ENCODE measurements at places on chromosomes 2 and 18. TPM values are rescaled to one million over a fixed set of nuclear protein-coding genes. Genes with fewer than 3 reads are reported as not detected.

DNA sequence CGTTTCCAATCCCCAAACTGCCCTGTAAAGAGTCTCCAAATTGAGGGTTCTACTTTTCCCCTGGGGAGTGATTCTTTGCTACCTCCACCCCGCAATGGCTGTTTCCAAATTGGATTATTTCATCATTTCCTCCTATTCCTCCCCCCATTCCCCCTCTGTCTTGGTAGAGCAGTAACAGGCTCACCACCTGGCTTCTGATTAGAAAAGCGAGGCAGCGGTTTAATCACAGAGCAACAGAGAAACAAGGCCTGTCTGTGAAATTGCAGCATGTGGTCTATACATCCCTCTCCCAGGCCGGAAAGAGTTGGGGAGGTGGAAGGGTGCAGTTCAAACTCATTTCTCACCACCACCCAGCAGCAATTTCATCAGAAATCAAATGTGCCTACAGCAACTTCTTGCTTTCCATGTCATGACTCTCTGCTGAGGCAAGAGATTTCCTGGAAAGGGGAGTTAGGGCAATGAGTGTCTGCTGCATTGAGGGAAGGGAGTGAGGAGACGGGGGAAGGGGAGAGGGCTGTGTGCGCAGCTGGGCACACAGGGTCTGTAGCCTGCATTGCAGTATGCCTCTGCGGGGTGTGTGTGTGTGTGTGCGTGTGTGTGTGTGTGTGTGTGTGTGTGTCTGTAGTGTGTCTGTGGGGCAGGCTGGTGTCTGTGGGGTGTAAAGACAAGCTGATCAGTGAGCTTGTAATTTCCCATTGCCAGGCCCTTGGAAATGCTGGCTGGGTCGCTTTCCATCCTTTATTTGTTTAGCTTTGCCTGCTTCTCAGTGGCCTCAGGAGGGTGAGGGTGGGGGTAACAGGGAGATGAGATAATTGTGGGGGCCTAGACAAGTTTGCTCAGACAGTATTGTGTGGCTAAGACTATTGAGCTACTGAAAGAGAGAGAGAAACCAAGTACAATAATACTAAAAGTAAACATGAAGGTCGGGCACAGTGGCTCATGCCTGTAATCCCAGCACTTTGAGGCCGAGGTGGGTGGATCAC, 13.5 kb upstream of the IGFBP2 start:
- DNase-seq: no peak
- no peaks in the 10 kb centered on the region for H3K27me3 ChIP-seq
- peak overlapping the region; percentile 4 for H3K27ac ChIP-seq

- DNase-seq: no peak
- no peak overlapping the region for H3K27ac ChIP-seq
- H3K36me3 ChIP-seq: no peaks in the 10 kb centered on the region
- H3K4me1 ChIP-seq: no peaks in the 10 kb centered on the region
- H3K4me3 ChIP-seq: no peak overlapping the region
These were observed 12.5 kb downstream of the ZC3H8 start for GRCh38 chr2:112242384-112242783.

DNA sequence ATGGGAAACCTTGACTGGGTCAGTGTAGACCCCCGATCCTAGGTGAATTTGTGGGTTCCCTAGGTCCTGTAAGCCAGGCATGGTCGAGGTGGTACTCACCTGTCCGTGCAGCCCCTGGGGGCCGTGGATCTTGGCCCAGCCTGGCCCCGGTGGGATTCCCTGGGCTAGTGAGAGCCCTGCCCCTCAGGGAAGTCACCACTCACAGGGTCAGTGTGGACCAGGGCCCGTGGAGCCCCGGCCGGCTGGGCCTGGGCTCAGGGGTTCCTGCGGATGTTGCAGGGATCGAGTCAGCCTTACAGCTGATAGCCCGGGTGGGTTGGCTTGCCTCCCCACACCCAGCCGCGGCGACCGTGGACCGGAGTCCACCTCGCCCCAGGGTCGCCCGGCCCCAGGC, 528 bp downstream of the ATG9A start:
- peaks cover 14% of the 10 kb centered on the region for H3K36me3 ChIP-seq
- no peaks in the 10 kb centered on the region for H3K27me3 ChIP-seq
- H3K4me3 ChIP-seq: peak overlapping the region; percentile 86
- H3K4me1 ChIP-seq: peaks cover 25% of the 10 kb centered on the region
- DNase-seq: no peak

GRCh38 chr18:57743008-57743407, 60.1 kb downstream of the ATP8B1 start:
- no peaks in the 10 kb centered on the region for H3K36me3 ChIP-seq
- H3K27ac ChIP-seq: peak overlapping the region; percentile 51
- no peaks in the 10 kb centered on the region for H3K4me1 ChIP-seq
- no peaks in the 10 kb centered on the region for H3K27me3 ChIP-seq
- DNase-seq: no peak

- H3K4me3 ChIP-seq: no peak overlapping the region
- no peak overlapping the region for H3K27ac ChIP-seq
- H3K27me3 ChIP-seq: no peaks in the 10 kb centered on the region
- peaks cover 4% of the 10 kb centered on the region for H3K36me3 ChIP-seq
- no peaks in the 10 kb centered on the region for H3K4me1 ChIP-seq
- DNase-seq: no peak
These were observed 88.8 kb downstream of the EPAS1 start for GRCh38 chr2:46385786-46386577.

- H3K27ac ChIP-seq: no peak overlapping the region
- no peaks in the 10 kb centered on the region for H3K36me3 ChIP-seq
- no peaks in the 10 kb centered on the region for H3K27me3 ChIP-seq
- DNase-seq: no peak
- no peak overlapping the region for H3K4me3 ChIP-seq
These were observed 43.5 kb downstream of the SCN1A start for GRCh38 chr2:166084301-166084700.

The IL1RL1 gene
- 6.3 TPM for total RNA-seq

The GPR17 gene
- not detected for total RNA-seq

The KRCC1 gene
- total RNA-seq: 44.8 TPM

DNA sequence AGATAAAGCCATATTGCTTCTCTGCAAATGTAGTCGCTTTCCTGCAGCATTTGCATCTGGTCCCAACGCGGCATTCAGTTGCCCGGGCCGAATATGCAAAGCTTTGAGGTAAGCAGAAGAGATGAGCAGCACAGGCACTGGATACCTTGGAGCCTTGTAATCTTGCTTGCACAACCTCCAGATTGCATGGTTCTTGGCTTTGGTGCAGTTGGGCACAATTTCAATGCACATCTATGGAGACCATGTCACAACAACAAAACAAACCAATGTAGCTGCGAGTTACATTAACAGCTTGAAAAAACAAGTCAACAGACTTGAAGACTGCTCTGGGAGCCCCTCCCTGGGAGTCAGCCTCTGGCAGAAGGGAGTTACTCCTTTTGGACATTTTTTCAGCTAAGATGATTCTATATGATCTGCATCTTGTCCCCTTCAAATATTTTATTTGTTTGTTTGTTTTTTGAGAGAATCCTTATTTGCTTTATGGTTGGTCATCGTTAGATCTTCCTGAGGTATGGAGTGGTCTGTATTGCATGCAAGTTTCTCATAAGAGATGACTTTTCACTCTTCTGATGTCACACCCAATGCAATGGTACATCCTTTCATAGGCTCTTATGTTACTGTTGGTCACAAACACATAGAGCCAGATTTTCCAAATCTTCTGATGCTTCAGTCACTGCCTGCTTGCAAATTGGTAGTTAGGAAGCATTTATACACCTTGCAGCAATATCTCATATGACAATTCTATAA, 113.5 kb downstream of the EFEMP1 start:
- no peak for DNase-seq
- no peaks in the 10 kb centered on the region for H3K36me3 ChIP-seq
- H3K4me1 ChIP-seq: no peaks in the 10 kb centered on the region
- H3K4me3 ChIP-seq: no peak overlapping the region
- H3K27me3 ChIP-seq: no peaks in the 10 kb centered on the region
- no peak overlapping the region for H3K27ac ChIP-seq

GRCh38 chr2:102667072-102667471, 47.7 kb downstream of the SLC9A2 start:
- no peak overlapping the region for H3K4me3 ChIP-seq
- H3K4me1 ChIP-seq: no peaks in the 10 kb centered on the region
- H3K36me3 ChIP-seq: no peaks in the 10 kb centered on the region
- H3K27me3 ChIP-seq: no peaks in the 10 kb centered on the region
- H3K27ac ChIP-seq: no peak overlapping the region

- peak overlapping the region; percentile 97 for H3K27ac ChIP-seq
- peak overlapping the region; percentile 93 for H3K4me3 ChIP-seq
- no peaks in the 10 kb centered on the region for H3K27me3 ChIP-seq
- DNase-seq: no peak
- no peaks in the 10 kb centered on the region for H3K4me1 ChIP-seq
These were observed 539 bp upstream of the MOB4 start for GRCh38 chr2:197515315-197515738.

DNA sequence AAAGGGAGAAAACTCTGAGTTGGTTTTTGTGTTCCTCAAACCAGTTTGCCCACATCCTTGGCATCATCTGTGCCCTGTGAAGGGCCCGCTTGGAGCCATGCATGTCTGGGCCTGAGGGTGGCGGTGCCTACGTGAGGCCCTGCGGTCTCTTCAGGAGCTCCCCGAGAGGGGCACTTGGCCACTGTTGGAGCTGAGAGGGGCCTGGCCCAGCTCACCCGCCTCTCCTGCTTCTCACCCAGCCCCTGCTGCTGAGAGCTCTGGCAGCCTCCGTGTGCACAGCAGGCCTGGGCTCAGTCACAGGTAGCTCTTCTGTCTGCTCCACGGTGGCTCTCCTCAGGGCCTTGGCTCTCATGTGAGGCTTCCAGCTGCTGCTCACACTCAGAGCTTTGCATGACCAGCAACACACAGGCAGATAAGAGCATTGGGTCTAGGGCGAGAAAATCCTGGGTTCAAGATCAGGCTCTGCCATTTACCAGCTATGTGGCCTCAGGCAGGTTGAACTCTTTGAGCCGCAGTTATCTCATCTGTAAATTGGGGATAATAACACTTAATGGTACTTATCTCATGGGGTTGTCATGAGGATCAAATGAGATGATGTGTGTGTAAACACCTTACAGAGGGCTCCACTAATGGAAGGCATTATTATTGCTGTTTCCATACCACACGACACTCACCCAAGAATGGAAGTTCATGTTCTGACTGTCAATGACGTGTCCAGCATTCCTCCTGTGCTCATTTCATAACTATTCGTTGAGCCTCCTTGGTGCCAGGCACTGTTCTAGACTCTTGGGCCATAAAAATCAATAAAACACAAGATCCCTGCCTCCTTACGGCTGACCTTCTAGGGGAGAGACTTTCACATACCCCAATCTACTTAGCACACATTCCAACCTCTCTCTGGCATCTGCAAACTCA, 41.6 kb upstream of the PLB1 start:
- H3K4me3 ChIP-seq: no peak overlapping the region
- no peaks in the 10 kb centered on the region for H3K36me3 ChIP-seq
- H3K27me3 ChIP-seq: no peaks in the 10 kb centered on the region
- H3K27ac ChIP-seq: peak overlapping the region; percentile 50

The CYS1 gene
- 1.3 TPM for total RNA-seq
